ENCODE measurements at places on chromosomes 6 and 20.
A peak's percentile ranks its signal among the peaks of the same experiment; 100 is the strongest.

DNA sequence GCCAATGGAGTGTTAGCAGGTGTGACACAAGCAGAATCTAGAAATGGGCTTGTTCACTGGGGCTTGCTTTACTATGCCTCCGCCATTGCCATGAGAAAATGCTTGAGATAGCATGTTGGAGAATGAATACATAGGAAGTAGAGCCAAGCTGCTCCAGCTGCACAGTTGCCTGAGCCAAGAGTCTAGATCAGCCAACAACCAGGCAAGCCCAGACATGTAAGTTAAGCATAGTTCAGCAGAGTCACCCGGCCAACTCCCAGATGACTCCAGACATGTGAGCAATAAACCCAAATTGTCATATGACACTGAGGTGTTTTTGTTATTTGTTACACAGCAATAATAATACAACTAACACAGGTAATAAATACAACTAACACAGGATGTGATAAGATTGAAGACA, 167.9 kb downstream of the HAO1 start:
- no peak for DNase-seq

DNA sequence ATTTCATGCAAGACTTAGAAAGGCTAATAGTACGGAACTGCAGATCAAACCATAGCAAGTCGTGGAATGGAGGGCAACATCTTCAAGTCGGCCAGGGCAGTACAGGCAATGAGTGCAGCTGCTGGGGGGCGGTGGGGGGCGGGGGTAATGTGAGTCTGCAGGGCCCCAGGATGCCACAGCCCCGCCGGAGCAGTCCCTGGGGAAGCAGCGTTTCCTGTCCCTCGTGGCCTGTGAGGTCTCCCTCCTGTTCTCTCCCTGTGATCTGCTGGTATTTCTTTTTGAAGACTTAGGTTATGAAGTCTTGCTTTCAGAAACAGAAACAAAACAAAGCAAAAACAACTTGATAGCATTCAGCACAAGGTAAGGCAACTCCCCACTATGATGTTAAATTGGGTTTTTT, 351.9 kb downstream of the FOXA2 start:
- DNase-seq, result no peak

- DNase-seq, result no peak
Measured at GRCh38 chr6:138637822-138638221, 135.7 kb upstream of the CCDC28A start.

GRCh38 chr6:14986370-14986769, 259.5 kb upstream of the JARID2 start:
- peak; percentile 39 for DNase-seq

GRCh38 chr20:45685896-45686295, 15.9 kb upstream of the WFDC11 start:
- peak; percentile 29 for DNase-seq

- DNase-seq, result no peak
Measured at GRCh38 chr6:106963544-106963943, 11.0 kb downstream of the CD24 start.

GRCh38 chr6:132300323-132300949, 100.8 kb downstream of the MOXD1 start:
- peak; percentile 59 for DNase-seq

DNA sequence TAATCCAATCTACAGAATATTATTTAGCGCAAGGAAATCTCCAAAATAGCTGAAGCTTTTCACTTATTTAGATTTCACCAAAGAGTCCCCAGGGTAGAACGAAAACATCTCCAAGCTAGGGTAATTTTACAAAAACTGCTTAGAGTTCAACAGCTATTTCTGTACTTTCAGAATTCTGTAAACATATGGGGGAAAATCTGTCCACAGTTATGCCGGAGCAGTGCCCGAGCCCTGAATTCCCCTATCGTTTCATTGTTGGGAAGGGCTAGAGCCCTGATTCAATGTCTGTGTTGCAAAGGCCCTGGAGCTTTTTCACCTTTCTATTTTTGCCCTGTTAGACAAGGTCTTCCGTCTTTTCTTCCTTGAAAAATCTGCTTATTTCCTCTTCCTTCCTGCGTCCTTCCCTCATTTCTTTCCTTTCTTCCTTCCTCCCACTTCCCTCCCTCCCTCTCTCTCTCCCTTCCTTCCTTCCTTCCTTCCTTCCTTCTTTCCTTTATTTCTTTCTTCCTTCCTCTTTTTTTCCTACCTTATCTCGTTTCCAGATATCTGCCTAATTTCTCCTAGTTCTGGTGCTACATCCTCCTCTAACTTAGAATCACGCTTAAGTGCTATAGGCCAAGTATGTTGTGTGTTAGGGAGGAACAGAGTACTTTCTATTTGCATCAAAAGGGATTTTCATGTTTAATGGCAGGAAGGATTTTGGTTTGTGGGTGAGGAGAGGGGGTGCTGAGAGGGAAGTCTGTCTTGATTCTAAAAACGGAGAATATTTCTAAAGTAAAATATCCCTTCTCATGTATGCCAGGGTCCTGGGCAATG, 122.5 kb upstream of the BMP2 start:
- no peak for DNase-seq
